ENCODE measurements at places on chromosomes 2 and 18.

- DNase-seq: no peak
Observed at GRCh38 chr18:25052511-25052921, 299.4 kb downstream of the ZNF521 start.

GRCh38 chr2:501130-501529 lies 176.1 kb downstream of the TMEM18 start:
- DNase-seq: no peak

GRCh38 chr2:197191177-197191939 lies 119.2 kb downstream of the ANKRD44 start:
- no peak for DNase-seq

DNA sequence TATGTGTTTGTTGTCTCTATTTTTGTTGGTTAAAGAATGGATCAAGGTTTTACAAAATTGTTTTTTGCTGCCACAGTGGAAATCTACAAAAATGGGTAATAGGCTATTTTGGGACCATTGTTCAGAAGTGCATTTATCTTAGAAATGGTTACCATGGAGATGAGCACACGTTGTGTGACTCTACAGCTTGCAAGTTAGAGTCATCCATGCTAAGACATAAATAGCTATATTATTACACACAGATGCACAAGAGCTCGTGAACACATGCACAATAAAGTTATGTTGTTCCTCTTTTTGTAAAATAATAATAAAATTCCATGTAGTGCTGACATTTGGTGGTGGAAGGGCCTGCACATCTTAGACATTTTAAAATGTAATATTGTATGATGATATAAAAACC lies 15.5 kb upstream of the DUSP19 start:
- DNase-seq: no peak

Measured in GOT3 (cell line).